ENCODE measurements at places on chromosomes 6 and 20. TPM values are rescaled to one million over a fixed set of nuclear protein-coding genes. Genes with fewer than 3 reads are reported as not detected.

The ATAT1 gene
- total RNA-seq, result 3.9 TPM

The NRSN1 gene
- total RNA-seq, result not detected

The RRAGD gene
- 1.8 TPM for total RNA-seq

The ZNF292 gene
- 22.6 TPM for total RNA-seq

The ACTL10 gene
- total RNA-seq, result 2.0 TPM

The SDHAF4 gene
- total RNA-seq, result 8.7 TPM

The SRC gene
- 20.3 TPM for total RNA-seq

The C6orf52 gene
- total RNA-seq, result 0.26 TPM

The WFDC5 gene
- not detected for total RNA-seq

The VGLL2 gene
- total RNA-seq, result not detected

The FILIP1 gene
- 0.33 TPM for total RNA-seq

The SLC52A3 gene
- not detected for total RNA-seq

The C4A gene
- 46.0 TPM for total RNA-seq

The MSH5 gene
- 2.3 TPM for total RNA-seq

The IYD gene
- not detected for total RNA-seq

The RREB1 gene
- total RNA-seq, result 18.8 TPM

The VWA7 gene
- total RNA-seq, result under 0.01 TPM

The DLGAP4 gene
- 25.9 TPM for total RNA-seq

The ZNF334 gene
- total RNA-seq, result 7.9 TPM

The HCRTR2 gene
- total RNA-seq, result not detected

The OXT gene
- not detected for total RNA-seq

The RAMACL gene
- 2.3 TPM for total RNA-seq

The C6orf118 gene
- not detected for total RNA-seq

The GNRH2 gene
- total RNA-seq, result not detected

The XRN2 gene
- total RNA-seq, result 99.3 TPM

The SEMG1 gene
- total RNA-seq, result not detected

The LZTS3 gene
- total RNA-seq, result 6.1 TPM

The FAM184A gene
- total RNA-seq, result 1.7 TPM
